Fibroblast of upper back skin (primary cell): ENCODE measurements at places on chromosomes 3 and 15.

- no peak for DNase-seq
These were observed 423.6 kb upstream of the ARL6 start for GRCh38 chr3:97340940-97341339.

DNA sequence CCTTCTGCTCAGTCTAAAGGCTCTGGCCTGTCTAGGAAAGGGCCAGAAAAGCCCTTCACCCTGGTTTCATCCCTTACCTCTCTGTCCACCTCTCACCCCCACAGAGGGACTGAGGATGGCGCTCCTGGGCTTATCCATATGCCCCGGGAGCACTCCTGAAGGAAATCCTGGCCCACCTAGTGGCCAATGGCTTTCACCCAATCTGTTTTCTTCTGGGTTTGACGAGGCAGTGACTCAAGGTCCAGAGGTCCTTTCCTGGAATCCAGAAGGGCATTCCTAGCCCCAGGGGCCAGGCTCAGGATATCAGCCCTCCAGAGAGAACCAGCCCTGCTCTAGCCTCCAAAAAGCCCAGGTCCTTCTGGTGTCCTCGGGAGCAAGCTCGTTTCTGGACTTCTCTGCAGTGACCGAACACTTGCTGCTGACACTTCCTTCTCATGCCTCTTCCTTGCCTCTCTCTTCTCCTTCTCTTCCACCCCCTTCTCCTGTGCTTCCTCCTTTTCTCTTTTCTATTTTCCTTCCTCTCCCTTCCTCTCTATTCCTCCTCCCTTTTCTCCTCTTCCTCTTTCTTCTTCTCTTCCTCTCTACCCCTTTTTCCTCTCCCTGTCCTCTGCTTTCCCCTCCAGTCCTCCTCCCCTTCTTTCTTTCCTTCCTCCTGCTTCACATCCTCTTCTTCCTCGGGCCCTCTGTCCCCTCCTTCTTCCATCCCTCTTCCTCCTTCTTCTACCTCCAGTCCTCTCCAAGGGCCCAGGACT is 59.6 kb downstream of the RHCG start:
- DNase-seq, result no peak

DNA sequence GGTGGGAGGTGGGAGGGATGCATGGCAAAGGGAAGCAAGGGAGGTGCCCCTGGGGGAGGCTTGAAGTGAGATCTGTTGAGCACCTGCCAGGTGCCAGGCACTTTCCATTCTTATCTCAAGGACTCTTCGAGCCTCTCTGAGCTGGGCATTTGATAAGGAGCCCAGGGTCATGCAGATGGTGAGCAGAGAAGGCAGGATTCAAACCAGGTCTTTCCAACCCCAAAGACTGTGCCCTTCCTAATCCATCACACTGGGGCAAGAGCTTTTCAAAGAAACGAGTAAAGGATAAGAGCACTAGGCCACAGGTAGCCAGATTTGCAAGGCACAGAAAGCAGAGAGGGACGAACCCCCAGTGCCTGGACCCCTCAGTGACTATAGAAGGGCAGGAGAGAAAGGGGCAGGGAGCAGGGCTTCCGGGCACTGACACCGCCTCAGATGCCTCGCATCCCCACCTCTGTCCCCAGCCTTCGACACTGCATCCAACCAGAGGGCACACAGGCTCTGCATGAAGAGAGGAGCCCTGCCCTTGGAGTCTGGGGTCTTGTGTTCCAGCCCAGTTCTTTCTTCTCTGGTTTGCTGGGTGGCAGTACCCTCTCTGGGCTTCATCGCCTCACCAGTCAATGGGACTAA is 21.0 kb downstream of the IGDCC4 start:
- no peak for DNase-seq

DNA sequence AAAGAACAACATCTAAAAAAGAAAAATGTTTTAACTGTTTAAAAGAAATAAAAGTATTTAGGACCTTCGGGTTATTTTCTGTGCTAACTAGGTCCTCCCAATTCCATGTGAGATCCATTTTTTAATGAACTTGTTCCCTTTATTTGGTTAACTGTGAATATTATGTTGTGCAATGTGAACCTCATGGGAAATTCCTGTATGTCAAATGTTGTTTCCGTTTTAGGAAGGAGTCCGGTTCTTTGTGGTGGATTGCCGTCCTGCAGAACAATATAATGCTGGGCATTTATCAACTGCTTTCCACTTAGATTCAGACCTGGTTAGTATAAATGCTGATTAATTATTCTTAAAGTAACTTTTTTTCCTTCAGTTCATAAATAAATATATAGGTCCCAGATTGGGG is 35.5 kb upstream of the NIT2 start:
- no peak for DNase-seq

DNA sequence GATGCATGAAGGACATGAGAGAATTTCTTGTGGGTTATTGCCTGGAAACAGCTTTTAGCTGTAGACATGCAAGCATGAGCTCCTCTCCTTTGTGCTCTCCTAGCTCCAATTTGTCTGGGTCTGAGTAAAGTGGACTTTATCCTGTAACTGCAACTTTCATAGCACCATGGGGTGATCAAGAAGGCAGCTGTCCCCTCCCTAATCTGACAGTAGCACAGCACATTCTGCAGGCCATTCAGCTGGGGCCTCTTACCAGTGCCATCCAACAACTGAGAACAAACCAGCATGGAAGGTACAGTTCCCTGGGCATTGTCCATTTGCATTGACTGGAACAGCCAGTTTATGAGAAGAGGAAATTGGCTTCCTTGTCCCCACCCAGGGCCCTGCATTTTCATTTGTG is 7.7 kb upstream of the RAB27A start:
- no peak for DNase-seq

- no peak for DNase-seq
These were observed 520 bp downstream of the ZNF654 start for GRCh38 chr3:88059380-88060170.

GRCh38 chr15:98649472-98650416 is 1.4 kb downstream of the IGF1R start:
- DNase-seq, result peak; percentile 16

DNA sequence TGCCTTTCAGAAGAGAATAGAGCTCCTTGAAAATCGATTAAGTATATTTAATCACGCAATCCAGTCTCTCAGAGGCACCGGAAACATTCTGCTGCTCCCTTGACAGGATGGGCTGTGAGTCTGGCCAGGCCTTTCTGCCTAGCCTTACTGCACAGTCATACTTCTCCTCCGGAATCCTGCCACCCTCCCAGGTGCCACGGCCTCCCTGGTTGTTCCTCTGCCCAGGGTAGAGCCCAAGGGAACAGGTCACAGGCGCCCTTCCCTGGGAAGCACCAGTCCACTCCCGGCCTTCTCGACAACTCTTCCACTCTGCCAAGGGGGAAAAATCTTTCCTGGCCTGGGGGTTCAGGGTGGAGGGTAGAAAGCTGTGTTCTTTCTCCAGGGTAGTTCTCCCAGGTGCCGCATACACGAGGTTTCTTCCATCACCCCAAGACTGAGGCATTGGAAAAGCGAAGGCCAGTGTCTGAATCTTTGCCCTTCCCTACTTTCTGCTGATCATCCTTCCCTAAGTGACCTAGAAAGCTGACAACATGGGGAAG is 17.4 kb upstream of the SYNM start:
- DNase-seq, result no peak
